ENCODE measurements at places on chromosomes 11 and 22.

GRCh38 chr11:16791191-16791961, 52.9 kb downstream of the C11orf58 start:
- DNase-seq = no peak

- no peak for DNase-seq
Measured at GRCh38 chr11:75476739-75477613, 44.0 kb upstream of the KLHL35 start.

DNA sequence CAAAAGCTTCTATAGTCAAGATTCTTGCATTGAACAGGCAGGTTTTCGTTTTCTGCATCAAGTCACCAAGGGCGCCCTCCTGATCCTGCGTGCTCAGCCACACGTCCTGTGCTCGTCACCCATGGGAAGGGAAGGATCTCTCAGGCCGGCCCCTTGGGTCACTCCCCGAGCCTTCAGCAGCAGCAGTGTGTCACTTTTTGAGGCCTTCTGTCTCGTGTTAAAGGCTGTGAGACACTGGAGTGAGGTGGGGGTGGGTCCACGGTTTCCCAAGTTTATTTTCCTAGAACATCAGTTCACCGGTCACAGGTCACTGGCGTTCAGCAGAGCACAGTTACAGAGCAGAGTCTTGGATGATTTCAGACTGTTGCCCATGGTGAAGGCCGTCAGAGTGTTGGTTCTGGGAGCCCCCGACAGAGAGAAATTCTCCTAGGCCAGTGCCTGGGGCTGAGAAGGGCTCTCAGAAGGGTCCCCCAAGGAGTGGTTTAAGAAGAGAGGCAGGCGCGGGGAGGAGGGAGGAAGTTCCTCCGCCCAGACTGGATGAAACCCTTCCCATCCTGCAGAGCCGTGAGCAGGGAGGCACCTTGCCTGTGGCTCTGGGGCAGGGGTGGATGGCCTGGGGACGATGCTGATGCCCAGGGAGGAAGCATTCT, 13.5 kb upstream of the ADORA2A start:
- no peak for DNase-seq

GRCh38 chr11:128334311-128335044, 252.9 kb downstream of the ETS1 start:
- DNase-seq = no peak

GRCh38 chr11:83087035-83087434, 15.3 kb upstream of the RAB30 start:
- DNase-seq = no peak

- DNase-seq = no peak
Measured at GRCh38 chr11:14029971-14030920, 67.7 kb downstream of the SPON1 start.

DNA sequence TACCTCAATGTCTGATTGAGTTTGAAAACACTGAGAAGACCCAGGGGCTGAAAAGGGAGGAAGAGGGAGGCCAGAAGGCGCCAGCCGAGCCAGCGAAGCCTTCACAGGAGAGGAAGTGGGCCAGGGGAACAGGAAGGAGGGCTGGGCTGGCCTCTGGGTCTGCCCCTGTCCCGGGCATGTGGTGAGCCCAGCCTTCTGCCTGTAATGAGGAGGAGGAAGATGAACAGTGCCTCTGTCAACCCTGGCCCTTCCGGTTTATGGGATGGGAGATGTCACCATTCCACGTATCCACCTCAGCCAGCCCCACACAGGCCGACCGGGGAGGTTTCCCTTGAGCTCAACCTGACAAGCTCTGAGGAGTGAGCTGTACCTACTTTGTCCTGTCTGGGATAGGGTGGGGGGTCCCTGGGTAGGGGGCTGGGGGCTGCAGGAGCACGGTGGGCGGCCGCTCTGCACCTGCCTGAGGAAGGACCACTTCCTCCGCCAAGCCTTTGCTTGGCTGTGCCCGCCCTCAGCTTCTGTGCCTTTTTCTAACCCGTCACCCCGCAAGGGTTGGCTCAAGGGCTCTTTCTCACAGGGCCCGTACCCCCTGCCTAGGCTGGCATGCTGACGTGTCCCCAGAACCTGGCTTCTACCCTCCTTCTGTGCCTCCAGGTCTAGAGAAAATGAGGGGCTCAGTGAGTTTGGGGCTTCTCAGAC, 2.0 kb downstream of the PARVG start:
- DNase-seq = no peak
